ENCODE measurements at places on chromosomes 7 and 10.

- no peak for DNase-seq
Measured at GRCh38 chr10:3783316-3783681, 1.7 kb downstream of the KLF6 start.

- no peak for DNase-seq
Measured at GRCh38 chr7:25770235-25770634, 381.8 kb upstream of the NFE2L3 start.

- peak; percentile 27 for DNase-seq
Measured at GRCh38 chr10:69464801-69465401, 13.6 kb downstream of the TSPAN15 start.

DNA sequence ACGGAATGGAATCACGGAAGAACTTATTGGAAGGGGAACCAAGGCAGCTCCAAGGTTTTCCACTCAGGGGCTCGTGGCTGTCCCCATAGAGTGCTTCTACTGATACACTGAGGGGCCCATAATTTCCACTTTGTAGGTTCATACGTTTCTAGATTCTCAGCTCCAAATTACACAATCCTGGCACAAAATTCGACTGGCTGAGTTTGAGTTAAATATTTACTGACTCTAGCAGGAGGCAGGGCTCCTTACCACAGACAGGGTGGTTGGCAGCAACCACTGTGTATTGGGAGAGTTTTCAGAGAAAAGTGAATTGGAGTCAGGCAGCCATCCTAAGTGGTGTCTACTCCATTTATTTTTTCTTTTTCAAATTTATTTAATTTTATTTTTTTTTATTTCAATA is 55.4 kb upstream of the SEC61G start:
- DNase-seq: no peak

GRCh38 chr7:115747174-115747573 is 283.4 kb downstream of the TFEC start:
- no peak for DNase-seq
